NT2/D1 (cell line): ENCODE measurements at places on chromosomes 12 and 14.

DNA sequence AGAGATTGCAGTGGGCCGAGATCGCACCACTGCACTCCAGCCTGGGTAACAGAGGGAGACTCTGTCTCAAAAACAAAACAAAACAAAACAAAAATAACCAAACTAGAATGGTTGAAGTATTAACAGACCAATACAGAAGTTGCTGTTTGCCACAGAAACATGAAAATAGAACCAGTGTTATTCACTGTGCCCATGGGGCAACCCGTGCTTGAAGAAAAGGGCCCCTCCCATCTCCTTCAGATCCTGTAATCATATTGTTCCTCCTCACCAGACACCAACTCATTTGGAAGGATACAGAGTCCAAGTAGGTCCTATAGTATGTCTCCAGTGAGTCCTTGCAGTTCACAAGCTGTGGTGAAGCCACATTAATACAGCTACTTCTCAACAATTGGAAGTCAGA, 30.9 kb downstream of the SLC35F4 start:
- no peak for DNase-seq

GRCh38 chr12:3587402-3588013, 96.5 kb downstream of the PRMT8 start:
- no peak for DNase-seq

GRCh38 chr14:75861161-75861621, 120.6 kb downstream of the TGFB3 start:
- DNase-seq: no peak

DNA sequence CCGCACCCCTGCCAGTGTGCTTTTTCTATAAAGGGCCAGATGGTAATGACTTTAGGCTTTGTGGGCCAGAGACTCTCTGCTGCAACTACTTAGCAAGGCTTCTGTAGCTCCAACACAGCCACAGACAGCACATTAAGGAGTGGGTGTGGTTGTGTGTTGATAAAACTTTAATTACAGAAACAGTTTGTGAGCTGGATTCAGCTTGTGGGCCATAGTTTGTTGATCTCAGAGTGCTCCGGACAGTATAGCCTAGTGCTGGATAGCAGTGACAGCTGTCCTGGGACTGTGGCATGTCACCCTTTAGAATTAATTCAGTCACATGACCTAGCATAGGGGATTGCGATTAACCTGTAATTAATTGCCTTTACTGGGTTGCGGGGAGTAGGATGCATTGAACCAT, 109.7 kb downstream of the ZNF664 start:
- no peak for DNase-seq

DNA sequence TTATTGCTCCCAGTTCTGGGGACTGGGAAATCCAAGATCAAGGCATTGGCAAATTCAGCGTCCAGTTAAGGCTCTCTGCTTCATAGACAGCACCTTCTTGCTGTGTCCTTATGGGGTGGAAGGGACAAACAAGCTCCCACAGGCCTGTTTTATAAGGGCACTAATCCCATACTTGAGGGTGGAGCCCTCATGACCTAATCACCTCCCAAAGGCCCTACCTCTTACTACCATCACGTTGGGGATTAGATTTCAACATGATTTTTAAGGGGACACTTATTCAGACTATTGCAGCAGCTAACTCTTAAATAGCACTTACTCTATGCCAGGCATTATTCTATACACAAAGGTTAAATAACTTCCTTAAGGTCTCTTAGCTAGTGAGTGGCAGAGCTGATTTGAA, 17.3 kb downstream of the TOGARAM1 start:
- no peak for DNase-seq

DNA sequence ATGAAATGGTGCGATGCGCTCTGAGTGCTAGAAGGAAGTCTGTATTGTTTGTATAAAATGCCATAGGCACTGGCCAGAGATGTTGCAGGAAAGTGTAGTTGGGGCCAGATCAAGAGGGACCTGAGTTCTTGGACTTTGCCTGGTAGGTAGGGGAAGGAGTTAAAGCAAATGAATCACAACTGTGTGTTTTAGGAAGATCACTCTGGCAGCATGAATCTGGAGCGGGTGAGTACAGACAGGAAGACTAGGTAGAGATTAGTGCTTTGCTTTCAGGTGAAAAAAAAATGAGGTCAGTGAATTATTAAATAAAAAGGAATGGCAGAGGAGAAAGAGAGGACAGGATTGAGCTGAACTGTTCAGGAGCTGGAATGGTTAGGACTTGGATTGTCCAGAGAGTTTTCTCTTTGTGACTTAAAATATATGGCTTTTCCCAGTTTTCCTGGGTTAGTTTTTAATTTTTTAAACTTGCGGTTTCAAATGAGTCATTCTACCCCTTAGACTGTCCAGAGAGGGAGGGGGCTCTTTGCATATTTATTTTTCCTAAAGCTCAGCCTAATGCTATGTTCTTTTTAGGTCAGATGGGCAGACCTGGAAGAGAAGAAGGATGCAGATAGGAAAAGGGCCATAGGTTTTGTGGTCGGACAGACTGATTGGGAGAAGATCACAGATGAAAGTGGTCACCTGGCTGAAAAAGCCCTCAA, 41.1 kb downstream of the PROX2 start:
- DNase-seq: no peak

DNA sequence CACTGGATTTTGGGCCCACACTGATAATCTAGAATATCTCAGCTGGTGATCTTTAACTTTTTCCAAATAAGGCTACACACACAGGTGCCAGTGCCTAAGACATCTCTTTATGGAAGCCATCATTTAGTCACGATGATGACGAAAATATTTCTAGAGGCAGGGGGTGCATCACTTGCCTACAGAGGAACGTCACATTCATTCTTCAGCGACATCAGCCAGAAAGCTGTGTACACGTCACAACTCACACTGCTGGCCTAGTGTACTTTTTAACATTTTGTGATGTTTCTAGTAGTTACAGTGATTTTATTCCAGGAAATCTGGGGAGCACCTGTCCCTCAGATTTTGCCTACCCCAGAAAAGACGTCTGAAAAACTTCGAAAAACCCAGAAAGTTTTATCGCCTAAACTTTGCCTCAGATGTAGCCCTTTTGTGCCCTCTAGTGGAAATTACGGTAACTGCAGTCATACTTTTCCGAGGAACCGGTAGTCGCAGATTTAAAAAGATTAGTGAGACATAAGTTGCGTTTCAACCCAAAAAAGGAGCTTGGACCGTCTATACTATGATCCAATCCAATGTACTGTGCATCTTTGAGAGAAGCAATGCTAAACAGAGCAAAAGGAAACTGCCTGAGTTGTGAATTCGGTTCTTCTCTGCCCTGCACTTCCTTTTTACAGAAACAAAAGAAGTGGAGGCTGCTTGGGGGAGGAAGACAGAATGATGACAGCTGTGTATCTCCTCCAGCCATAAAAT, 64.3 kb upstream of the STON2 start:
- peak; percentile 43 for DNase-seq

- DNase-seq: no peak
Observed at GRCh38 chr12:447141-447540, 12.6 kb upstream of the B4GALNT3 start.

DNA sequence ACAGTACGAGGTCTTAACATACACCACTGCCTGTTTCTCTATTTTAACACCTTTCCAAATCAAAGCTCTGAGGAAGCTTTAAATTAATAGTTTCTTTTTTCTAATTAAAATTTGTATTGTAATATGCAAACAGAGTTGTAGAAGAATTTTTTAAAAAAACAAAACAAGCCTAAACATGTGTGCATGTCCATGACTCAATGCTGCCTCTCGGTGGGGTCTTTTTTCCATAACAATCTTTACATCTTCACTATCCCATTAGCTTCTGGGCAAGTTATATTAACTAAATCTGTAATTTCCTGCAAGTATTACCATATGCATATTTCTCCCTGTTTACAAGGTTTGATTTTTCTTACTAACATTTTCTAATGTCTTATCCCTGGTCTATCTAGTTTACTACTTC, 143.9 kb upstream of the NAV3 start:
- no peak for DNase-seq

- DNase-seq: no peak
Observed at GRCh38 chr12:57899010-57899662, 42.2 kb upstream of the ATP23 start.

DNA sequence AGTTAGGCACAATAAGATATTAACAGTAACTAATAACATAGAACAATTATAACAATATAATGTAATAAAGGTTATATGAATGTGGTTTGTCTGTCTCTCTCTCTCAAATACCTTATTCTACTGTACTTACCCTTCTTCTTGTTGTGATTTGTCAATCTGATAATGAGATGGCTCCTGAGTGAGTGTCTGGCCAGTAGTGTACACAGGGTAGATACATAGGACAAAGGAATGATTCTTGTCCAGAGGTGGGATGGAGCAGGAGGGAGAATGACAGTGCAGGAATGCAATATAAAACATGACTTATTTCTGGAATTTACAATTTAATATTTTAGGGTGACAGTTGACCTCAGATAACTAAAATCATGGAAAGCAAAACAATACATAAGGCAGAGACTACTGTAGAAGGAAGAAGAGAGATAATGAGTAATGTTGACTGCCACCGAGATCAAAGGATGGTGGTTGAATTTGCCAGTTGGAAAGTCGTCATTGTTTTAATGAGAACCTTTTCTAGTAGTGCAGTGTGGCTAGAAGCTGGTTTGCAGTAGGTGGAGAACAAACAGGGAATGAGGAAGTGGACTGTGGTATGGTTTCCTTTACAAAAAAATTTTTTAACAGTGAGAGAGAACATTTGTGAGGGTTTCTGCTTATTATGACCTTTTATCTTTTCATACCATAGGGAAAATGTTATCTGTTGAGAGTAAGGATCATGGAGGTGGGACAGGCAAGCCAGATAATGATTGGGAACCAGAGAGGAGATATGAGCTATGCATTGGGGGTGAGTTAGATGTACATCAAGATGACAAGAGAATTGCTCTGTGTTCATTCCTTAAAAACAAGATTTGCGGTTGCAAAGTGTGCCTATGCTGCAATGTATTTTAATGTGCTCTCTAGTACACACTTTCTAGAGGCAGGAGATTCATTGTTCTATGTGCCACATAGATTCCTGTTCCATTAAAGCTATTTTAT, 458.3 kb downstream of the BTG1 start:
- no peak for DNase-seq

DNA sequence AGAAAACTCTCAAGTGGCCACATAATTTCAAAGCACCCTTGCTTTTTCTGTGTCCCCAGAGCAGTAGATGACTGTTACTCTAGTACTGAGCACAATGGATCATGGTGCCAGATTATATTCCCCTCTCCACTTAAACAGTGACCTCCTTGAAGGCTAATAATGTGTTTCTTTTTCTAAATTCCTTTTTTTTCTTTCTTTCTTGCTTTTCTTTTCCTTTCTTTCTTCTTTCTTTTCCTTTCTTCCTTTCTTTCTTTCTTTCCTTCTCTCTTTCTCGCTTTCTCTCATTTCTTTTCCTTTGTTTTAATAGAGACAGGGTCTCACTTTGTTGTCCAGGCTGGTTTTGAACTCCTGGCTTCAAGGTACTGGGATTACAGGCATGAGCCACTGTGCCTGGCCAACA, 26.2 kb upstream of the TSPAN11 start:
- DNase-seq: no peak

GRCh38 chr12:6980740-6981139, 10.0 kb downstream of the EMG1 start:
- no peak for DNase-seq

DNA sequence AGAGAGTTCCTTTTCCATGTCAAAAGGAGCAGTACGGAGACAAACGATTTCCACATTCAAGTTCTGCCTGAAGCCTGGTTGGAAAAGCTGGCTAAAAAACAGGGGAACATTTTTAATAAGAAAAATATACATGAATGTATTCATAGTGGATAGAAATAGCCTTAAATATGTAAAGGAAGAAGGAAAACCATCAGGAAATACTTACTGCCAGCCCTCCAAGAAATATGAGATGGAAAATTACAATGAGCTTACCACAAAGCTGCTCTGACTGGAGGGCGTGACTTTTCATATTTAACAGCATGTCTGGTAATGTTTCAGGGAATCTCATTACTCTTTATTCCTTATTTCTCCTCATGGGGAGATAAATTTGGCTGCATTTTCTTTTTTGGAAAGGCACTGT, 75.9 kb upstream of the ZDHHC17 start:
- no peak for DNase-seq

DNA sequence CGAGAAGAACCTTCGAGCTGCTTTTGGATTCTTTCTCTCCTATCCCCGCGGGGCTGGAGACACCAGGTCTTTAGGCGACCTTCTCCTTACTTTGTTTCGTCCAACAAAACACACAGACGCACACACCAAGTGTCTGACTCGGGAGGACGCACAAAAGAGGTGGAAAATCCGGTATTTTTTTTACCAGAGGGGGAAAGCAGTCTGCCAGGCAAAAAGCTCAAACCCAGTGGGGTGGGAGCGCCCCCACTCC, 2.1 kb downstream of the SIX4 start:
- no peak for DNase-seq

DNA sequence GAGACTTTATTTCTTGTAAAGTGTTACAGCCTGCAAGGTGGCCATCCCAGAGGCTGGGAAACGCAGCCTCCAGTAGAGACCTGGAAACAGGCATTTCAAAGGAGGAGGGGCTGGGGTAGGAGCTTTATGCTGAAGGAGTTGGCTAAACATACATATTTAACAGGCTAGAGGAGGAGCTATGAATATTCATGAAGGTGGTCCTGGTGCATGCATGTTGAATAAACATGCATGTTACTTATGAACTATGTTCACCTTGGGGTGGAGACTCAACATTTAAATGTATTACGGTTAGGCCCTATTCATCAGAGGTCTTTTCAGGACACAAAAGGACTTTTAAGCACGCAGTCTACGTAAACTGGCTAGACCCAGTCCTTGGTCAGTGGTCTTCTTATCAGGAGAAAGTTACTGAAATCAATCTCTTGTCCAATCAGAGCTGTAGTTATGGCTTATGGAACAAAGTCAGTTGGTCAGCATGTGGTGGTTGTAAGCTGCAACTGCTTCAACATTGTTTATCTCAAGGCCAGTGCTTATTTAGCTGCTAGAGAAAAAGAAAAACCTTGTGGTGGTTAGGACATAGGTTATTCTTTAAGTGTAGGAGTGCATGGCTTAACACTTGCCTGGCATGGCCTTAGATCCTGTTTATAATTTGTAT, 11.4 kb upstream of the ARF6 start:
- no peak for DNase-seq

DNA sequence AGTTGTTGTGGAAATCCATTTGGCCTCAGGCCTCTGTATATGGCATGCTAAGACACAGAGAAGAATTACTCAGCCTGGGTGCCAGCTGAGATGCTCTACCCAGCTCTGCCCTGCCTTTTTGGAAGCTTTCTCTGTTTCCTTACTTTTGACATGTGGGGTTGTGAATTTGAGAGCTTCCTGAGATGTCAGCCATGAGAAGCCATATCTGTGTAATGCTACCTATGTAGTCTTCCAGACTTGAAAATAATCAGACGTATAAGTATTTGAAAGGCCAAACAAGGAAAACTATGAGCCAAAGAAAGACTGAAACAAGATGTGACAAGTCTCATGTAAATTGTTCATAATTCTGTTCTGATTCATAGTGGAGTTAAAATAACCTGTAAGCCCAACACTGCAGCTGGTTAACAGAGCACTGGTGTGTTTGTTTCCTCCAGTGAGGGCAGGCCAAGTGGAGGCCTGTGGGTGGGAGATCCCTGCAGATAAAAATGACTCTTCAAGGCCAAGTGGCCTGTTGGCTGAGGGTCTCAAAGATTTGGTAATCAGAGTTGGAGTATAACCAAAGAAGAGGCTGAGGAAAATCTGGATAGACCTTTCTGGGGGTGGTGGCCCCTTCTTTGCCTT, 94.0 kb downstream of the TMX1 start:
- DNase-seq: no peak

- DNase-seq: peak; percentile 44
Observed at GRCh38 chr12:75809746-75810145, 221.8 kb downstream of the PHLDA1 start.
